ENCODE measurements at places on chromosomes 6 and 20. TPM values are rescaled to one million over a fixed set of nuclear protein-coding genes. Genes with fewer than 3 reads are reported as not detected.

C6orf15 gene
- polyA plus RNA-seq, result not detected

TFAP2D gene
- polyA plus RNA-seq, result not detected

ATG5 gene
- 37.3 TPM for polyA plus RNA-seq

DCDC2 gene
- 0.64 TPM for polyA plus RNA-seq

HCK gene
- polyA plus RNA-seq, result not detected

HCRTR2 gene
- not detected for polyA plus RNA-seq

GSTA2 gene
- polyA plus RNA-seq, result 0.24 TPM

BPIFB4 gene
- not detected for polyA plus RNA-seq

BTNL2 gene
- polyA plus RNA-seq, result not detected

PRSS16 gene
- 2.7 TPM for polyA plus RNA-seq

RANBP9 gene
- polyA plus RNA-seq, result 42.4 TPM

WFDC10B gene
- not detected for polyA plus RNA-seq

PPIL6 gene
- 8.7 TPM for polyA plus RNA-seq

PDRG1 gene
- 38.6 TPM for polyA plus RNA-seq

MPIG6B gene
- polyA plus RNA-seq, result not detected

HSPA1L gene
- polyA plus RNA-seq, result 5.2 TPM

ID1 gene
- 223 TPM for polyA plus RNA-seq

MED23 gene
- 22.6 TPM for polyA plus RNA-seq

CTCFL gene
- polyA plus RNA-seq, result 0.09 TPM

BEND3 gene
- polyA plus RNA-seq, result 3.4 TPM

MTG2 gene
- 27.8 TPM for polyA plus RNA-seq

FHL5 gene
- polyA plus RNA-seq, result not detected

SLC4A11 gene
- polyA plus RNA-seq, result 0.54 TPM

CPXM1 gene
- 98.5 TPM for polyA plus RNA-seq

MYLK4 gene
- 0.64 TPM for polyA plus RNA-seq

CLPSL2 gene
- polyA plus RNA-seq, result not detected

ENPP5 gene
- polyA plus RNA-seq, result 5.4 TPM

OR2J3 gene
- polyA plus RNA-seq, result not detected

ESF1 gene
- polyA plus RNA-seq, result 9.2 TPM

NTSR1 gene
- 0.34 TPM for polyA plus RNA-seq

NELFE gene
- polyA plus RNA-seq, result 146 TPM

TRIM40 gene
- polyA plus RNA-seq, result not detected

ASIP gene
- 0.67 TPM for polyA plus RNA-seq

PSORS1C1 gene
- not detected for polyA plus RNA-seq

LY6G5C gene
- 5.0 TPM for polyA plus RNA-seq

Data from cardiac muscle cell (in vitro differentiated cells and primary cell).